GM10248 (cell line): ENCODE measurements at places on chromosomes 7 and 10.

- DNase-seq: peak; percentile 48
Measured at GRCh38 chr7:1459920-1460820, 900 bp upstream of the MICALL2 start.

- no peak for DNase-seq
Measured at GRCh38 chr7:155216475-155217272, 81.0 kb upstream of the INSIG1 start.

DNA sequence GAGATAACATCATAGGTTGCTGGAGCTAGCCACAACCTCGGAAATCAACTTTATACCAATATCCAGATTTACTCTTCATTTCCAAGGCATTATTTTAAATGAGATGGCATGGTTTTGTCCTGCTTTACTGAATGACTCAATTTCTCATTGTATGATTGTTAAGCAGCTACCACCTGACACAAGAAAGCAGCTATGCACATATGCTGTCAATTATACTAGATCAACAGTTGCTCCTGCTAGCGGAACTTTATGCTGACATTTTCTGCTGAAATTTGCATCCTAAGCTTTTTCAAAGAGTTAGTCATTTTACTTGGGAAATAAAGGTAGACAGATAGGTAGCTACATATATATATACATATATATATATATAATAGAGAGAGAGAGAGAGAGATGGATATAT lies 8.9 kb upstream of the CH25H start:
- DNase-seq: no peak

DNA sequence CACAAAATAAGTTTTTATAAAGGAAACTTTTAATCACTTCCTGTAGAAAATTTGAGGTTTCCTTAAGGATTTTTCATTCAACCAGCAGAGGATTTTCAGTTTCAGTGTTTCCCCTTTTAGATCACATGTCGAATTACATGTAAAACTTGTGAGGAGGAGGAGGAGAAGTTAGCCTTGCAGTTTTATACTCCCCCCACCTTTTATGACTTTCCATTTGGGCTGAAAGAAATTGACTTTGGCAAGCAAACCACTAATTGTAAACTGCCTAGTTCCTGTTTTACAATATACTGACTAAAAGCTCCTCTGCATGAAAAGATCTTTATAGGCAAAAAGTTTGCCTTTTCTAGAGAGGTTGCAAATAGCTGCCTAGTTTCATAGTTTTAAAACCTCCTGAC lies 3.0 kb downstream of the BAMBI start:
- no peak for DNase-seq

DNA sequence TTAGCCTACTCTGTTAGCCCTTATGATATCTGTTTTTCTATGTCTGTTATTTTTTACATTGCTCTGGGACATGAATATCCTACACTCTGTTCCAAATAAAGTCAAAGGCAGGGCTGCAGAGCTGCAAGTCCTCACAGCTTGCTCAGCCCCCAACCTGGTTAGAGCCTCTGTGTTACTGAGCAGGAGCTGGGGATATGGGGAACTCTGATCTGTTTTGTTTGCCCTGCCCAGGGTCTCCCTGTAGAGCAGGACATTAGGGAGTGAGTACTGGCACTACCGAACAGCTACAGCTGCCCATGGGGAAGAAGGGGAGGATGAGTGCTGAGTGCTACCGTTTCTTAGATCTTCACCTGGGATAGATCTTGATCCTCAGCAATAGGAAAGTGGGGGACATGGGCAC lies 32.8 kb upstream of the FGL2 start:
- DNase-seq: no peak

- no peak for DNase-seq
Measured at GRCh38 chr10:70834441-70835151, 18.8 kb downstream of the SGPL1 start.

DNA sequence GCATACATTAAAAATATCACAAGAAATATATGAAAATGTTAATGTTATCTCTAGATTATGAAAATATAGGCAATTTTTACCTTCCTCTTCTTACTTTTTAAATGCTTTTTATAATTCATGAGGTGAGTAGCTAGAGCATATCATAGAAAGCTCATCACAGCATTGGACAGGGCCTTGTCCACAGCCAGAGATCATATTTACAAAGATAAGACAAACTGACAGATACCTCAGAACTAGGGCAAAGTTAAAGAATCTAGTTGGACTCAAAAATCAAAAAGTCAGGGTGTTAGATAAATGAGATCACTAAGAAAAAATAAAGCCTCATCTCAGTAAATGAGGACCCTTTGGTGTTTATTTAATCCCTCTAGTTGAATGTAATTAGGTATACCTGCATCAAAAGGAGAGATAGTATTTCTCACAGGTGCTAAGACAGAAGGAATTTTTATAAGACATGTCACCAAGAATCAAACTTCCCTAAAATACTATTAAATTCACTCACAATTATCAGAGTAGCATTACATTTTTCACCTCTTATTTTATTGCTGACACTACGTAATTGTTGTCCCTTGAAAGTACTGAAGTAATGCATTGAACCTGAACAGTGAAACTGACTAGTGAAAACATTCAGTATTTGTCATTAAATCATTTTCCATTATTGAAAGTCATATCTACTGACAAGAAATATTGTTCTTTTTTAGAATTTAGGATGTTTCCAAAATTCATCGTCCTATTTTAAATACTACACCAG lies 25.6 kb downstream of the CFAP69 start:
- DNase-seq: no peak

GRCh38 chr10:130889780-130890179 lies 421.7 kb downstream of the TCERG1L start:
- no peak for DNase-seq

DNA sequence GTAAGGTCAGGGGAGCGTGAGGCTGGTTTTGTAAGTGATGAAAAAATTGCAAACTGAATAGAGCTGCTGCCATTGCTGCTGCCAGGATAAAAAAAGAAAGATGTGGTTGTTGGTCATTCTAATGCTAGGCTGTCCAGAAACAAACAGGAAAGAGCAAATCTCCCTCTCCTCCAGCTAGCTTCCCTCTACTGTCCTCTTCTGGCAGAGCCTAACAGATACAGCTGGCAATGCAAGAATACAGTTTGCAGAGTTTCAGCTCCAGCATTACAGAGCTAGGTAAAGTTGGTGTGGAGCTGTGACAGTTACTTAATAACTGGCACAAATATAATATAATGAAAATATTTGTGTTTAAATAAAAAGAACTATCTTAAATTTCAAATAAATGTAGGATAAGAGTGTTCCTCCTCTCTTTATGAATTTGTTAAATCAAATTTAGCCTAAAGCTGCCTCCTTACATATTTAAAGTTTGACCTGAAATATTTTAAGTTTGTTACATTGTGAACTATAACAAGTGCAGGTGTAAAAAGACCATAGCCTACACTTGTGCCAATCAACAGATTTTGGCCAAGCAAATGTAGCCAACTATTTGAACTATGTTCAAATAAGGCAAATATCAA lies 407.7 kb downstream of the SH2D4B start:
- peak; percentile 10 for DNase-seq

DNA sequence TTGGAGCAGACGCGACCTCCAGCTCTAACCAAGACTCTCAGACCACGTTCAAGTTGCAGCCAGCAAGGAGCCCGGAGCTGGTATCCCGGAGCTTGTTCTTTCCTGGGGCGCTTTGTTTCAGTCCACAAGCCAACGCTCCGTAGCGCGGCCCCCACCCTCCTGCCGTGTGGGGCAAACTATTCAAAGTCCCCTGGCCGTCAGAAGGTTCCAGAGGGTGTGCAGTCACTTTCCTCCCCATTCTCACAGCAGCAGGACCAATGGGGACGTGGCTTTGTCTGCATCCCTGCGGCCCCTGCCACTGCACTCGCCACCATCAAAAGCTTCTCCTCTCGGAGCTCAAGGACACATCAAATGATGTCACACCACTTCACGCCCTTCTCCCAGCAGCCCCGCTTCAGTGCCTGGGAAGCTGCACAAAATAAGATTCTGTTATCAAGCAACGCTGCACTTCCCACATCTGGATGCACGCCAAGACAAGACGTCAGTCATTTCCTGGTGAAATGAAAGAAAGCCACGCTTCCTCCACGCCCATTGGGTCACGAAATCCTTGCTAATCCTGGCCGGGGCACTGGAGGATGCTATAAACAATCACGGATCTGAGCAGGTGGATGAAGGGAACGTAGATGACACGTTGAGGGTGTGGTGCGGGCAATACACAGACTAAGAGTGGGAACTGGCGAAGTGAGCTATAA lies 348.2 kb downstream of the PTPRN2 start:
- DNase-seq: no peak

- no peak for DNase-seq
Measured at GRCh38 chr7:99844328-99844727, 16.5 kb downstream of the CYP3A43 start.

DNA sequence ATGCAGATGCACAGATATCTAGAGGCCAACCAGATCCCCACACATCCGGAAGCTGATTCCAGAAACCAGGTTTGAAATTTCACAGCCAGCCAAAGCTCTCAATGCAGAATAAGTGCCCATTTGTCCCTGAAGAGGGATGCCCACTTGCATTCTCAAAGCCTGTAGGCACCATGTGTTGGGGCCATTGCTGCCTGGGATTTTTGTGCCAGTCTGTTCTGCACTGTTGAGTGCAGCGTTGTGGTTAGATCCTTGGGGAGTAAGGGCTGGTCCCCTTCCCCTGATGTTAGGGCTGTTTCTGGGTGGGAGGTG lies 62.4 kb downstream of the EEPD1 start:
- no peak for DNase-seq

DNA sequence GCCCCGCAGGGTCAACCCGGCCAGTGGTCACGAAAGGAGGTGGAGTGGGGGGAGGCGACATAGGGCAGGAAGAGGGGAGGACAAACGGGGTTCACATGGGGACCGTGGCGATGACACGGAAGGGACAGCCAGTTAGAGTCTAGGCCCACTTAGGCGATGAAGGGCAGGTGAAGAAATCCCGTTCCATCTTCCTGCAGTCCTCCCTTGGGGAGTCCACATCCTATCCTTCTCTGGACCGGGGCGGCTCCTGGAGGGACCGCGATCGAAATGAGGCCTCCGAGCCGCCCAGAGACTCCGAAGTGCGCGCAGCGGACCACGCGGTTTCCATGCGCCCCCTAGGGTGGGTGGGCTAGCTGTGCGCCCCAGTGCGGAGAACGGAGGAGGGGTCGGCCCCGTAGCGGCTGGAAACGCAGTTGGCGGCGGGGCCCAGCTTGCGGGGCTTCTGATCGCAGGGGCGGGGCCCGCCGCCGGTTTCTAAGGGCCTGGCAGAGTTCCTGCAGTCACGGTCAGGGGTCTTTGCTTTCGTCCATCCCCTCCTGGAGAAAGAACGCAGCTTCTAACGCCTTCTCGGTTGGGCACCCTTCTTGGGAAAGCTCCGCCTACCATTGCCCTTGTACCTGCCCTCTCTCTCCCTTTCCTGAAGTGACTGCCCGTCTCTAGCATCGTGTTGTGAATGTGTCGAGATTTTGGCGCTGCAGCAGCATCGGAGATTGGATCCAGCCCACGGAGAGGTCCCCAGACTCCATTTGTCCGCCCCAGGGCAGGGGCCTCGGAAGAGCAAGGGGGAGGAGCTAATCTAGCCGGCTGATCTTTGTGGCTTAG lies 17.9 kb upstream of the TMEM225B start:
- no peak for DNase-seq

DNA sequence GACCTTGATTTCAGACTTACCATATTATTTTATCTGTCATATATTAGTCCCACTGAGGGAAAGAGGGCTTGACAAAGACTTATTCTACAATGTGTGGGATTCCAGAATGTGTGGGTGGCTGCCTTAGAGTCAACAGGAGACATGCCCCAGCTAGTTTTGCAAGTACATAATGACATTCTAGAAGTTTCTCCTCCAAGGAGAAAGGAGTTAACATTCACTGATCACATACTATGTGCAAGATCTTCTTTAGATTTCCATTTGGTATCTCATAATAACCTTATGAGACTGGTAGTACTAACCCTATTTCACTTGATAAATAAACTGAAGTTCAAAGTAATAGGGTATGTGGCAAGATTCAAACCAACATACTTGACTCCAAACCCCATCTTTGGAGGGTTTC lies 25.2 kb downstream of the IRF5 start:
- no peak for DNase-seq

DNA sequence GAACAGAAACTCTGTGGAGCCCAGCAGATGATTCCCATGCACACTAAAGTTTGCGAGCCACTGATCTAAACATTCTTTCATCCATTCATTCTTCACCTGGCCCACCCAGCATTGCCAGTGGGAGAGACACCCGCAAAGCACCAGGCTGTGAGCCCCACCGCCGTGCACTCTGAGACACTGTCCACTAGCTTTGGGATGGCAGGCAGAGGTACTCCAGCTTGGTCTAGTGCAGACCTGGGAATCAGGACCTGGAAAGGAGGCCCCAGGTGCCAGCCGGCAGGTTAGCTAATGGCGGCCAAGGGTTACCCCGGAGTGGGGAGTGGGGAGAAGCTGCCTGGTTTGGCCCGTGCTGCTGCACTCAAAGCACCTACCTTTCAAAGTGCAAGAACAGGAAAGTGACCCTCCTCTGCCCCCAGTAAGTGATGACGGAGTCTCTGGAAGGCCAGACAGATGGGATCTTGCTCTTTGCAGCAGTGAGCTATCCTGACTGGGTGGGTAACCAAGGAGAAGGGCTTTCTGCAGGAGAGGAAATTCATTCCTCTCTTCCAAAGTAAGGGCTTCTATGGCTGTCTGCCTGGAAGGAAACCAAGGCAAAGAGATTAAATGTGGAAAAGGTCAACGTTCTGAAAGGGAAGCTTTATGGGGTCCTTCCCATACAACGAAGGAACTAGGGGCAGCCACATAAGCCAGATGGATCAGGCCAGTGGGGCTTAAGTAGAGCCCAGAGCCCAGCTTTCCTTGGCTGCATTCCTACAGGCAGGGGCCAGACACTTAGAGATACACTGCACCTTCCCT lies 74.2 kb upstream of the LRRC4 start:
- no peak for DNase-seq

DNA sequence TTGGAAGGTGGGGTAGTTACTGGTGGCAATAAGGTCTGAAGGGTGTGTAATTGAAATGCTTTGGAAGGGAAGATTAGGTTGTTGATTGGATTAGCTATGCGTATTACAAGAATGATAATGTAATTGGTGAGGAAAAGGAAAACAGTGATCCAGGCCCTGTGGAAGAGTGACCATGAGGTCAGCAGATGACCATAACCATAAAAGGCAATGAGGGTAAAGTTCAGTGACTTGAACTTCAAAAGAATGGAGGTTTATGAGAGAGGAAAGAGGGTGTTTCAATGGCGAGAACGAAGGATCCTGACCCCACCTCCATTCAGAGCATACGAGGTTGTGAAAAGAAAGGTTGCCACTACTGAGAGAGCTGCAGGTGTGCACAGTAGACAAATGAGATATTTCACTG lies 439.7 kb downstream of the CCSER2 start:
- DNase-seq: no peak

- no peak for DNase-seq
Measured at GRCh38 chr10:45424668-45425404, 50.8 kb downstream of the ALOX5 start.

DNA sequence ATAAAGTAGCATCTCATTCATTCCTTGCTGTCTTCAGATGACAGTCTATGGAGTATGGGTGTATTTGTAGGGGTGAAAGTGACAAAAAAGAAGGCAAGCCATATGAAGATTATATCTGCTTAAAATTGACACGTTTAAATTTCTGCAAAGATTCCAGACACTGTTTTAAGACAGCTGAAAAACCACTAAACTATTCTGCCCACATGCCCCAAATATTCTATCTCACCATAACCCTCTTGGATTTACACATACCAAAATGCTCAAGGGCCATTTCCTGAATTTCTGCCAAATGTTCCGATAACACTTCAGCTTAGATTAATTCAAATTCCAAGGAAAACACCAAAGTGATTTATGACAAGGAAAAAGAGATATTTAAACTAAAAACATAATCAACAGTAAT lies 99.9 kb upstream of the IL6 start:
- no peak for DNase-seq

- DNase-seq: no peak
Measured at GRCh38 chr7:31882187-31882586, 188.0 kb downstream of the PDE1C start.

GRCh38 chr7:122628651-122629411 lies 70.1 kb downstream of the RNF133 start:
- no peak for DNase-seq
